Common myeloid progenitor, CD34-positive (primary cell): ENCODE measurements at places on chromosomes 16 and 17.

DNA sequence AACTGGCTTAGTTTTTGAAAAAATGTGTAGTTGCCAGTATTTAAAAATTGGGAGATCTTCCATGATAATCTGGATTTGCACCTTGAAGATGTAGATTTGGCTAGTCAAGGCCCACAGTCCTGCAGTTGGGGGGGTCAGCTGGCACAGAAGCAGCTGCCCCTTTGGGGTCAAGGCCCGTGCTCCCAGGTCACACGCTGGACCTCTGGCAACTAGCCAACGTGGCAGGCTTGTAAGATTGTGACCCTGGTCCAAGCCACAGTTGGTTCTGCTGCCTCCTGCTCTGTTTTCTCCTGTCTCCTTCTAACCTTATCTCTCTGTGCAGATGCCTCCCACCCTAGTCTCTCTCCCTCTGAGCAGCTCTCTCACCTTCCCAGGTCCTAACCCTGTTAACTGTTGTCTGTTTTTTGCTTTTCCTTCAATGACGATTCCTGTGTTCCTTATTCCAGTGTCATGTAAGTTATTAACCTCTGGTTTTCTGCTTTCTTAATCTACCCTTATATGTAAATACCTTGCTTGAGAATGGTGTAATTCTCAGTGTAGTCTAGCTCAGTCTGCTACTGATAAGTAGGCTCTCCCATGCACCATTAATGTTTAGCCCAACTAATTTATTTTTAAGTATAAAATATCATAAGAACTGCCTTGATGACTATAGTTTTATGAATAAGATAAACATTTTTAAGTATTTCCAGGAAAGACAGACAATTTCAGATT is 27.9 kb downstream of the CLEC16A start:
- DNase-seq, result peak; percentile 43

DNA sequence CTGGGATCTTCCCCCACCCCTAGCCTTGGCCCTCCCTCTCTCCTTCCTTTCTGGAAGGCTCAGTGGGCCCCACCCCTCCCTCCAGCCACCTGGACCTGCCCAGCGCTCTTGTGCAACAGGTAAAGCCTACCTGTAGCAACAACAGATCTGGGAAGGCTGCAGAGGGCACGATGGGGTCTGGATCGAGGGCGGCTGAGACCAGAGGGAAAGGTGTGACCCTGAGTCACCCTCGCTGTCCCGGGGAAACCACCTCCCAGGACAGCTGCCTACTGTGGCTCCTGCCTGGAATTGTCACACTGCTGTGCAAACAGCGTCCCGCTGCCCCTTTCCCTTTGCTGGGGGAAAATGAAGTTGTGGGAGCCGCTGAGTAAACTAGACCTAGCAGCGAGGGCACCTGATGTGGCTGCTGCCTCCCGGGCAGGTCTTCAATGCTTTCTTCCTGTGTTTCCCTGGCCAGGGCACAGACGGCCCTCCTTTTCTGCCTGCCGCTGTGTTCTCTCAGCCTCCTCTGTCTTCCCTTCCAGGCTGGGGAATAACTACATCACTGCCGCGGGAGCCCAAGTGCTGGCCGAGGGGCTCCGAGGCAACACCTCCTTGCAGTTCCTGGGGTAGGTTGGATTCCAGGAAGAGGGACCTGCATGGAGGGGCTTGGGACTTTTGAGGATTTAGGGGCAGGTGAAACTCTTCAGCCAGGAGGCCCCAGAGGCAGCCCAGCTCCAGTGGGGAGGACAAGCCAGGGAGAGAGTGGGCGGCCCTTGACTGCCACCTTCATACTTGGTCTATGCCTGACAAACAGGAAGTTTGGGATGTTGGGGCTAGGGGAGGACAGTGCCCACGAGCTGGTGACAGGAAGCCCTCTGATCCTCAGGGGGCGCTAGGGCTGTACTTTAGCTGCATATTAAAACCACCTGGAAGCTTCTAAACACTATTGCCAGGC is 22.2 kb upstream of the CYLD start:
- DNase-seq, result no peak

GRCh38 chr16:87844120-87844733 is 25.1 kb downstream of the SLC7A5 start:
- DNase-seq, result no peak

DNA sequence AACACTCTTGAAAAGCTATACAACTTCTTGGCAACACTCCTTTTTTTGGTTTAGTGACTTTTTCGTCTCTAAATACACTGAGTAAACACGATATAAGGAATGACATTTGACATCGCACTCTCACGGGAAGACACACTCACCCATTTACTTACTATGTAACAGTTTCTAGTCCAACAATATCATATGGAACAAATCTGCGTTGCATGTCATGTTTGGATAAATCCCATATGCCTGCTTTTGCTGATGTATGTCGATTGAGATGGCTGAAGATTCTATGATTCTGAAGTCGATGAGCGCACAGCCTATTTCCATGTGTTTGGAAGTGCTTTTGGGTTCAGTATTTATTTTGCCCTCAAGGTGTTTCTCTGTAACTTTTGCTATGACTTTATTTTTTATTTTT is 18.2 kb downstream of the ITGAE start:
- no peak for DNase-seq

DNA sequence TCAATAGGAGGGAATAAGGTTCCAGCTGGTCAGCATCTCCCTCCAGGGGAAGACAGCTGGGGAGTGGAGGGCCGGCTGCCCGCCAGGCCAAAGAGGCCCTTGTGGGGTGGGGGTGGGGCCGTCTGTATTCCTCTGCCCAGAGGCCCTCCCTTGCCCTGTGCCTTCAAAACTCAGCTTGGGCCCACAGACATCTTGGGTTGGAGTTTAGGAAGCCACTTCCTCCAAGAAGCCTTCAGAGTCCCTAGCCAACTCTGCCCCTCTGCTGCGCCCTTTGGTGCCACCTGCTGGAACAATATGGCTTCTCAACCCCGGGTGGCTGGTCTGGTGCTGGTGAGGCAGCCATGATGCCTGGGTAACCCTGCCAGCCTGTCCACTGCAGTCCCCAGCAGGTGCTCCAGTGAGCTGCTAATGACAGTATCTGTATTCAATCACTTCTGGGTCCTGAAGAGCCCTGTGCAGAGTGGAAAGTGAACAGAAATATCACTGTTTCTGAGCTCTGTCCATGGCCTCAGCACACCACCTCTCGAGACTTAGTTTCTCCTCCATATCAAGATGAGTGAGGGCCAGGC is 16.7 kb downstream of the HSD11B2 start:
- DNase-seq, result peak; percentile 38

DNA sequence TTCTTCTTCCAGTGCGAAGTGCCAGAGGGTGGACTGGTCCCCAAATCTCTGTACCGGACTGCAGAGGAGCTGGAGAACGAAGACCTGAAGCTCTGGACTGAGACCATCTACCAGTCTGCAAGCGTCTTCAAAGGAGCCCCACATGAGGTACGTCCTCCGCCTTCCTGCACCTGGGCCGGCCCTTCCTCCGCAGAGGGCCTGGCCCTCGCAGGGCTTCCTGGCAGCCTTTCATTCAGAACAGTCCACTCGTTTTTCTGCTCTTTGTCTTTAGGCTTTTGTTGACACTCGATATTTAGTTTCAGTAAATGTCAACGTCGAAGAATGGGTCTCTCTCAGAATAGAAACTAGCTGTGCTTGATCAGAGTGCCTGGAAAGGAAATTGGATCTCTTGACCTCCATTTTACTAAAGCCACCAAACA is 68.6 kb downstream of the SEC14L1 start:
- no peak for DNase-seq

- DNase-seq, result no peak
Measured at GRCh38 chr17:21842332-21843317, 150.3 kb downstream of the KCNJ18 start.

DNA sequence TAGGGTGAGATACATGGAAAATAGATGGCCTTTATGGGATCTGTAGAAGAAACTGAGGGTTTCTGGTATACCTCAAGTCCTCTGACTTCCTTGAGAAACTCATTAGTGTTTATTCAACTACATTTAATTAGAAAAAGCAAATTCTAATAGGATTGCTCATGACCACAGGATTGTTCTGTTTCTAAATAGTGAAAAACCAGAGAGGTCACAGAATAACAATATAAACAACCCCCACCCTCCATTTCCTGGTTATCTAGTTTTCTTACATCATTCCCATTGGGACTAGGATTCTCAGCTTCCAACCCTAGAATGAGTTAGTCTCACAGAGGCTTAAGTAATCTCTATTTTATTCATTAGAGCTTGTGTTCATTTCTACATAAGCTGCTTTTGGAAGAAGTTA is 30.0 kb downstream of the SF3B3 start:
- DNase-seq, result no peak

GRCh38 chr17:27802962-27803680 is 2.8 kb upstream of the NOS2 start:
- no peak for DNase-seq

DNA sequence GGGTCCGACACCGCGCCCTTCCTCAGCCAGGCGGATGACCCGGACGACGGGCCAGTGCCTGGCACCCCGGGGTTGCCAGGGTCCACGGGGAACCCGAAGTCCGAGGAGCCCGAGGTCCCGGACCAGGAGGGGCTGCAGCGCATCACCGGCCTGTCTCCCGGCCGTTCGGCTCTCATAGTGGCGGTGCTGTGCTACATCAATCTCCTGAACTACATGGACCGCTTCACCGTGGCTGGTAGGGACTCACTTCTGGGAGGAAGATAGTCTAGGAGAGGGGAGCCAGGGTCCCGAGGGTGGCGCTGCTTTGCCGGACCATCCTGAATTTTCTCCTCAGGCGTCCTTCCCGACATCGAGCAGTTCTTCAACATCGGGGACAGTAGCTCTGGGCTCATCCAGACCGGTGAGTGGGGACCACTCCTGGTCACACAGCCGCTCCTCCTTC is 601 bp downstream of the SPNS1 start:
- DNase-seq, result no peak

- DNase-seq, result no peak
Measured at GRCh38 chr16:82264756-82265155, 94.7 kb upstream of the MPHOSPH6 start.

DNA sequence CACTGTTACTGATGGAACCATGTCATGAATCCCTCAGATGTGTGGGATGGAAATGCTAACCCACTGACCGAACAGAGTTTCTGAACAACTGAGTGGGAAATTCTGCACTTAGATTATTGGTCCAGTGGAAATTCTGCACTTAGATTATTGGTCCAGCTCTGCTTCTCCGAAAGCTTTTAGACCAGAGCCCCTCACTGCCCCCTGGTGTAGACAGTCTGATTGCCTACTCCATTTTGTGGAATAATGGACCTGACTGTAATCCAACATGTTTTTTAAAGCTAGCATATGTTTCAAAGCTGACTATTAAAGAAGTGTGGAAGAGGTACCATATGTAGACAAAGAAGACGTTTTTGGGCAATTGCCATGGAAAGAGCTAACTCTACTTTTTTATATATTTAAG is 50.3 kb upstream of the TBX2 start:
- DNase-seq, result peak; percentile 32

GRCh38 chr17:61209525-61209924 is 190.1 kb upstream of the TBX2 start:
- DNase-seq, result no peak

DNA sequence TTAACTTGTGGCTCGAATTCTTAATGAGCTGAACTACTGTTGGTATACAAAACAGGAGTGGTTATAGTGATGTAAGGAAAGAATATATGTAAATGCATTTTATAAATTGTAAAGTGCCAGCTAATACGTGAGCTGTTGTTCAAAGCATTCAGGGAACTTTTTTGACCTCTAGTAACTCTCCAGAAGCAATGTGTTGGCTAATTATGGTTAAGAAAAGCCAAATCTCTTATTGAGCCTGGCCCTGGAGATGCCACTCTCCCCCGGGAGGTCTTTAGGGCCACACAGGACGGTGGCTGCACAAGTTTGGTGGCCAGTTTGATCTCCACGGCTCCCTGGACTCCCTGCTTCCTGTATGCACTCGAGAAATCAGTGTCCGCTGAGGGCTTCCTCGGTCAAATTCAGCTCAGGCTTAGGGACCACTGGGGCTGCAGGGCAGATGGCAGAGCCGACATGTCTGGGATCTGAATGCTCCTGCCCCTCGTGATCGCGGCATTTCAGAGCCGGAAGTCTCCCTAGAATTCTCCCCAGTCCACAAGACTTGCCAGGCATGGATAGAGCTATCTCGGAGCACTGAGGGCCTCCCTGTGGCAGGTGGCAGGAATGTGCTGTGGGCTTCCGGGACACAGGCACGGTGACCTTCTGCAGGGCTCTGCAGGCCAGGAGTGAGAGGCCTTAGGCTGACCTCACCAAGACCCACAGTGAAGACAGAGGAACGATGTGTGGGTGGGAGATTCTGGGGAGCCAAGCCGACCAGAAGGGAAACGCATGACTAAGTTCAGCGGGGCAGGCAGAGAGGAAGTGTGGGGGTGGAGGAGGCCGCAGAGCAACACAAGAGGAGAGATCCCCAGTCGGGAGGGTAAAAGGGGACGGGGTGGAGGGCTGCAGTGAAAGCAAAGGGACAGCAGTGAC is 18.6 kb upstream of the PITPNM3 start:
- DNase-seq, result peak; percentile 83

DNA sequence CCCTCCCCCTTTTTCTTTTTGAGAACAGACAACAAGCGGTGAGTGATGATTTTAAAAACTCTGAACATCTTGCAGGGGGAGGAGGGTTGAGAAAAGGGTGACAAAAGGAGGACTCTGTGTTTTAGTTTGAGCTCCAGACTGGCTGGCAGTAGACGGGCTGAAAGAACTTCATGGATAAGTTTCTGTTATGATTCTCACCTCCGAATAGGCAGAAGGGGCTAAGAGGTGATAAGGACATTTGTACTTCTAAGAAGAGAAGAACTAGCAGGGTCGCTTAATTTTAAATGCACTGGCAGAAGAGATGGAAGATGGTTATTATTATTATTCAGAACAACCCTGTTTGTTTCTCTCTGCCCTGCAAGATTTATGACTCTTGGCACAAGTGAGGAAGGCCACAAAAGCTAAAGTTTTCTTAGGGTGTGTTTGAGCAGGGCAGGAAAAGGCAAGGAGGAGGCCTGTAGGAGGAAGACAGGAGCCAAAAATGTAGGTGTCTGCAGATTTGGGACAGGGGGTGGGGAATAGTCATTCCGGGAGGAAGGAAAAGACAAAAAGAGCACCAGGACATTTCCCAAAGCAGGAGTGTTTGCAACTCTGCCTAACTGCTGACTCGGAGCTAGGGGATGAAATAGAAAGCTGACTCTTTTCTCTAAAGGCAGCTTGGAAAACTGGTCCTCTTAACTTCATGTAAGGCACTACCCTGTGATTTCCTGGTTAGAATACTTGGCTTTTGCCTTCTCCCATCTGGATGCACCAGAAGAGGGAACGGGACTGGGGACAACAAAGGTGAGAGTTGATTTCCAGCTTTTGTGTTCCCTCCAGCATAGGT is 11.9 kb upstream of the HOXB2 start:
- no peak for DNase-seq

- no peak for DNase-seq
Measured at GRCh38 chr16:54425681-54426552, 139.3 kb upstream of the IRX3 start.

DNA sequence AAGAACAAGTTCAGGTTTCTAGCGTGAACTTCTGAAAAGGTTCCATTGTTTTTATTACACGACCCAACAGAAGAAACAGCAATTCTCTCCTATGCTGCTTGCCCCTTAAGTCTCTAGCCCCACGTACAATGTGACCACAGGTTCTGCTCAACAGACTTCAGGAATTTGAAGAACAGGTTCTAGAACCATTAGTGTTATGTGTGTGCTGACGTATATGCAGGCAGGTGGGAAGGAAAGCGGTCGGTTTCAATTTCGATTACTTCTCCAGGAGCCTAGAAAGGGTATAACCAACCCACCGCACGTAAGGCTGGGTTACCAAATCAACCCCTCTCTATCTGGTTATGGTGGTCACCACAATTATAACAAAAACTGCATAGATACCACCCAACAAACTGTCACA is 39.4 kb downstream of the XPO6 start:
- DNase-seq, result no peak
